ENCODE measurements at places on chromosomes 3 and 15.

GRCh38 chr3:129448186-129448895 is 8.3 kb downstream of the IFT122 start:
- DNase-seq: no peak

DNA sequence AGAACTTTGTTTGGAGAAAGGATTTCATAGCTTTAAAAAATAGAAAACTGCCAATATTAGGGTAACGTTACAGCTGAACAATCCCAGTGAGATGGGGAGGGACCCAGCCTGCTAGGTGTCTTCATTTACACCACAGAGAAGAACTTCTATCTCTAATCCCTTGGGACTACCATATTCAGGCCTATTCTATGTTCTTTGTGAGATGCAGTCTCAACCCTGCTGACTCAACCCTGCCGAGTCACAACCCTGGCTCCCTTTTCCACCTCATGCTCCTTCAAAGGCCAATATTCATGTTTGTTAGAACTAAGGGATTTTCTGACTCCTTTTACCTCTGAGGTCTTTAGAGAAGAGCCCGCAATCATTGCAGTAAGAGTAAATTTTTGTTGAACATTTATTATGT is 350.5 kb downstream of the EPHB1 start:
- DNase-seq: no peak

GRCh38 chr3:161556533-161556932 is 59.9 kb downstream of the OTOL1 start:
- no peak for DNase-seq

- DNase-seq: no peak
These were observed 25.9 kb downstream of the SLC9A9 start for GRCh38 chr3:143822374-143822773.

GRCh38 chr3:118942195-118942594 is 92.5 kb downstream of the IGSF11 start:
- no peak for DNase-seq

Data from stimulated activated CD4-positive, alpha-beta T cell treated with anti-CD3 and anti-CD28 coated beads, Interleukin-12 subunit alpha, Interleukin-12 subunit beta, amount 100 ng/mL, for 4 hours (primary cell).